ENCODE measurements at places on chromosomes 3 and 15.

- DNase-seq = no peak
Observed at GRCh38 chr3:128496019-128496601, 3.1 kb upstream of the GATA2 start.

DNA sequence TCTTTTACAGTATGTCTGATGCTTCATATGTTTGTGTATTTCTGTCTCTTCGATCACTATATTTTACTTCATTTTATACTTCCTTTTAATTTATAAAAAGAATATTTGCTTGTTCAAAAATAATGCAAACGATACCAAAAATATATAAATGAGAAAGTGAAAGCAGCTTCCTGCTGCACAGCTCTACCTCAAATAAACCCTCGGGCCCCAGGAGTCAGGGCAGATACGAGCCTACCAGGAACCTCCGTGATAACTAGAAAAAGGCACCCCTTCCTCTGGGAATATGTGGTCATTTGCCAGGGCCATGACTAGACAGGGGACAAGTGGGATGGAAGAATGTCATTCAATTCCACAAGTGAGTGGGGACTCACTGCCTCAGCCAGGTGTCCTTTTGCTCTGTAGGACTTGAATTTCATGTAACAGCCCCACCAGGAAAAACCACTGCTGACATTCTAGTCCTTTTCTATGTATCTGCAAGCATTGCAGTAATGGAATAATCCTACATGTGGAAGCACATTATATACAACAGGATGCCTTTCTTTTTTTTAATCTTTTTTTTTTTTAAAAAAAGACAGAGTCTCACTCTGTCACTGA, 133.3 kb downstream of the SUCLG2 start:
- no peak for DNase-seq

DNA sequence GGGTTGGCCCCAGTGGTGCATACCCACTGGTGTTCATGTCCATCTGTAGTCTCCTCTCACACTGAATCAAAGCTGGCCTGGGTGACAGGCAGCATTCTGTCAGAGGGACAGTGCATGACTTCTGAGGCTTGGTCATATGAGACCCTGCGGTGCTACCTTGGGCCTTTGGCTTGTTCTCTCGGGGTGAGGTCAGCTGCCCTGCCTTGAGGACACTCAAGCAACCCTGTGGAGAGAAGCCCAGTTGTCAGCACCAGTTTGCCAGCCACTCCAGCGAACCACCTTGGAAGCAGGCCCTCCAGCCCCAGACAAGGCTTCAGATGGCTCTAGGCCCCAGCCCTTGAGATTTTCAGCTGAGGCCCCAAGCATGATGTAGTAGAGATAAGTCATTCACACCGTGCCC, 16.9 kb upstream of the RAB7A start:
- DNase-seq = peak; percentile 29

GRCh38 chr3:122727766-122728165, 47.1 kb downstream of the PARP14 start:
- DNase-seq = no peak

- no peak for DNase-seq
Observed at GRCh38 chr3:85592256-85592655, 633.5 kb downstream of the CADM2 start.

DNA sequence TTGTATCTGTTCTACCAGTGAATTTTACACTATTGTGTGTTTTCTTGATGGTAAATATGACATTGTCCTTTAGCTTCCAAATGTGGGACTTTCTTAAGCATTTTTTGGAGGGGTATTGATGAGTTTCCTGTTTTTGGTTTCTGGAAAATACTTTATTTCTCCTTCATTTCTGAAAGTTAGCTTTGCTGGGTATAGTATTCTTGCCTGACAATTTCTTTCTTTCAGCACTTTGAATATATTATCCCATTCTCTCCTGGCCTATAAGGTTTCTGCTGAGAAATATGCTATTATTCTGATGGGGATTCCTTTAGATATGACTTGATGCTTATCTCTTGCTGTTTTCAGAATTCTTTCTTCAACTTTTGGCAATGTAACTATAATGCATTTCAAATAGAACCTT, 15.4 kb upstream of the ATP2C1 start:
- DNase-seq = no peak

- no peak for DNase-seq
Observed at GRCh38 chr3:101011136-101011535, 17.9 kb upstream of the ABI3BP start.

GRCh38 chr3:27923349-27924068, 201.4 kb upstream of the EOMES start:
- DNase-seq = no peak

DNA sequence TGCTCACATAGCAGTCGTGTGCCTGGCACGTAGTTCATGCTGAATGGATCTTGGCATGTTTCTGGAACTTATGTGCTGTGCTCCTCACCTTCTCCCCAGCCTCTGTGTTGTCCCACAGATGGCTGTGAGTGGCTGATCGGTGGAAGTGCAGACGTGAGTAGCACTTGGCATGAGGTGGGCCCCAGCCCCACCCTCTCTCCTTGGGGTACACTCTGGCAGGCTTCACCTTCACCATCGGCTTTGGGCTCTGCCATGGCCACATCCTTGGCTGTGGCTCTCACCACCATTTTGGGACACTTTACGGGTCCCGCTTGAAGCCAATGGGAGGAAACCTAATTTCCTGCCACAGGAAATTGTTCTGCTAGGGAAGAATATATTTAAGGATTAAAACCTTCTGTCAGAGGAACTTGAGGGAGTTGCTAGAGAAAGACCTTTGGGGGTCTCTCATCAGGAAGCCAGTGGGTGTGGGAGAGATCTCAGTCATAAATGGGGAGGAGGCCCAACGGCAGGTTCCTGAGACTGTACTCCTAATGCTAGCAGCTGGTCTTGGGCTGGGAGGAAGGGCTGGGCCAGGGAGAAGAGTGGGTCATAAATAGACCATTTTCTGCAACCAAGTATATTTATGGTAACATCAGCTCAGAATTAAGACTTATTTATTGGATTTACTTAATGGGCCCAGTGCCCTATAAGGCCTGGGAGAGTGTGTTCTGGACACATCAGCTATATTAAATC, 92.3 kb downstream of the SMAD3 start:
- no peak for DNase-seq

GRCh38 chr15:98413933-98414546, 234.3 kb upstream of the IGF1R start:
- DNase-seq = no peak

DNA sequence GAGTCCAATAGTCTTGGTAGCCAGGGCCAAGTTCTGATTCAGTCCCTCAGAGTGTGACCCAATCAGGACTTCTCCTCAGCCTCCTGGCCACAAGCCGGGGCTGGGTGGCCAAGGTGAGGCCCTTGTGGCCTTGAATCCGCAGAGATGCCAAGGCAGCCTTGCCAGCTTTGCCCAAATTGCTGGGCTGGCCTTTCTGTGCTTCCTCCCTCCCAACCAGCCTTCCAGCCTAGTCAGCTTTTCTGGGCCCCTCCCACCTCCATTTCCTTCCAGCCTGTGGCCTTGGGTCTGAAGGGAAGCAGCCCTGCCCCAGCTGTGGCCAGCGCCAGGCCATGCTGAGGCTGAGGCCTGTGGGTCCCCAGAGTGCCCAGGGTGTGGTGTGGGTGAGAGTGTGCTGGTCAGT, 34.3 kb upstream of the ANKDD1A start:
- peak; percentile 41 for DNase-seq

DNA sequence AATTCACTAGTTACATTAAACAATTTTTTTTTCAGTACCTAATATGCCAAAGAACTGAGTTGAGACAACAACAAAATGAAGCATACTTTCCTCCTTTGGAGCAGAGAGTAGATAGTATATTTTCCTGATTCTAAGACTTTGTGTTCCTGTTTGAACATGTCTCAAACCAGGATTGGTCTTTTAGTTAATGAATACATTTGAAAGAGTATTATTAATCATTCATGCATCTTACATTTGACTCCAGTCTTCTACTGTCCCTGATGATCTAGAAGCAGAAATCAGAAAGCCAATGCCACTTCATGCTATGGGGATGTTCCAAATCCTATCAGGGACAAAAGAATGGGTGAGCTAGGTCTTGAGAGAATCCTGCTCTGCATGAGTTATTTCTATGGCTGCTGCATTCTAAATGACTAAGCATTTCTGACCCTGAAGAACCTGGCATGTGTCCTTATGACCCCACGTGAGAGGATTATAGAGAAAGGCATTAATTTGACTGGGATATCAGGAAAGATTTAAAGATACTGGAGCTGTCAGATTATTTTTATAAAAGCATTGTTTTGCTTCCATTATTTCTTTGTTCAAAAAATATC, 32.9 kb upstream of the MBNL1 start:
- no peak for DNase-seq

DNA sequence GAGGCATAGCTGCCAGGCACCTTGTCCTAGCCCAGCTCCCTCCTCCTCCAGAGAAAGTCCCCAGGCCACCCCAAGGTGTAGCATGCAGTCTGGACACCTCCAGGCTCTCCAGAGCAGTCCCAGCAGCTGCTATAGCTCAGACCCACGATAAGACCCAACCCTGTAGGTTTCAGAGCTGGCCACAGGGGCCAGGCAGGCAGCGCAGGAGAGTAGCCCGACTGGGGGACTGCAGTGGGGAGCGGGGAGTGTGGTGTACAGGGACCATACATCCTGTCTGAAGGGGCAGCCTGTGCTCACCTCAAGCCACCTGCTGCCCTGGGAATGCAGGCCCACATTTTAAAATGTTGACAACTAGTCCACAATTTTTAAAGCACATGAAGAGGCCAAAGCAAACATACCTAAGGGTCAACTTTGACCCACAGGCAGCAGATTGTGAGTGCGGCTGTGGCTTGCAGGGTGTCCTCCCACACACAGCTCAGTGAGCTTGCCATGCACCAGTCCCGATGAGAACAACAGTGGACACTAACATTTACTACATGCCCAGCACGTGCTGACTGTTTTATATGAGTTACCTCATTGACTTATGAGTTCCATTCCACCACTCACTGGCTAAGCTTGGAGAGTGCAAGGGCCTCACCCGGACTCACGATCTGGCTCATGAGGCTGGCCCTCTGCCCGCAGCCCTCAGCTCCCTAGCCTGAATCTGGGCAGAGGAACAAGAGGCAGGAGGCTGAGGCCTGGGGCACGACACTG, 81.4 kb downstream of the DNAJB8 start:
- DNase-seq = peak; percentile 93

DNA sequence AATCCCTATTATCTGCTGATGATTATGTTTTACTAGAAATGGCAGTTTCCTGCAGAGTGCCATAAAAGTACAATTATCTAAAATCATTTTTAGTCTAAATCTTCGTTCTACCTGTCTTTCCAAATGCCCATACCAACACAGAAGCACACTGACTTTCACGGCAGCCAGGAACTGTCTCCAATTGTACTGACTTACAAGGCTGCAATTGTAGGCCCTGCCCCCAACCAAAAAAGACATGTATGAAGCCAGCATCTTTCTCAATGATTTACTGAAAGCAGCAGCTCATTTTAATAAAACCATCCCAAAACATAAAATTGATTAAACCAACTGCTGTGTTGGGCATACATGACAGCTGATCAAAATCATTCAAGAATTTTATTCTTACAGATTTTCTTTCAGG, 119.0 kb downstream of the TBC1D5 start:
- no peak for DNase-seq

- no peak for DNase-seq
Observed at GRCh38 chr15:67019884-67020520, 45.4 kb upstream of the SMAD3 start.

DNA sequence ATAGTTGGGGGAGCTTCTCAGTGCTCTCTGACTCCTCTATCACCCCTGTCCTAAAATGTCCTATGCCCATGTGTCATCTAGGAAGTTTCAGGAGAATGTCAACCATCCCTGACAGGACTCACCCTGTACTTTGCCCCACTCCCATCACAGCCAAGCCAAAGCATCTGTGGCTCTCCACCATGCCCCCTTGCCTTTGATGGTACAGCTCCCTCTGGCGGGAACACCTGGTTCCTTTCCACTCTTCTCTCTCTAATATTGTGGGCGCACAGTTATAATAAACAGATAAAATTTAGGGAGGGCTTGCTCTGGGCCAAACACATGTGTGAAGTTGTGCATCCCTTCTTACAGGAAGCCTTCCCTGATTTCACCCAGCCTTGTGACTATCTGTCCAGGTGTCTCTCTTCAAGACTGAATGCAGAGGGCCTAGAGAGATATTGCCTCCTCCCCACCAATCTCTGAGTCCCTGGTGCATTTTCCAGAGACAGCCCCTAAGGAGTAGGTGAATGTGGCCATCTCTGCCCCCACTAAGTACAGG, 62.8 kb downstream of the ISG20 start:
- DNase-seq = no peak

- DNase-seq = peak; percentile 39
Observed at GRCh38 chr3:194773771-194774455, 88.2 kb downstream of the FAM43A start.

DNA sequence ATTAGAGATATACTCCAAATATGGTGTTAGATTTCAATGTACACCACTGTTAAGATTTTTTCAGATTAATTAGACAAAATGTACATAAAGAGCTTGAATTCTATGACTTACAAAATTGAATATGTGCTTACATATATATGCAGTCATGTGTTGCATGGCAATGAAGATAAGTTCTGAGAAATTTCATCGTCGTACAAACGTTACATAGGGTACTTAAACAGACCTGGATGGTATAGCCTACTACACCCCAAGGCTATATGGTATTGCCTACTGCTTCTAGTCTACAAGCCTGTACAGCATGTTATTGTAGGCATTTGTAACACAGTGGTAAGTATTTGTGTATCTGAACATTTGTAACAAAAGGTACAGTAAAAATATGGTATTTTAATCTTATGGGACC, 9.3 kb downstream of the IL16 start:
- DNase-seq = no peak

GRCh38 chr3:148937467-148938255, 53.7 kb upstream of the GYG1 start:
- DNase-seq = no peak

DNA sequence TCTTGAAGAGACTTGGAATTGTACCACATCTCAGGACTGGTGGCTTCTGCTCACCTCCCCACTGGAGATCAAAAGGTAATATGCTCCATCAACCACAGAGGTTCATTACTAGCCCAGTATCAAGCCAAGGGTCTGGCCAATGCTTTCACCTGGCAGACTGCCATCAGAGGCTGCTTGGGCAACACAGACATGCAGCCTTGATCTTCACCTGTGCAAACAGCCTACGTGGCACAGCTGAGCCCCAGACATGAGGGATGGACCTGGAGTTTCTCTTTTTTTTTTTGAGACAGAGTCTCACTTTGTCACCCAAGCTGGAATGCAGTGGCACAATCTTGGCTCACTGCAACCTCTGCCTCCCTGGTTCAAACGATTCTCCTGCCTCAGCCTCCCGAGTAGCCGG, 105.6 kb upstream of the HES1 start:
- peak; percentile 87 for DNase-seq

- DNase-seq = no peak
Observed at GRCh38 chr3:170947018-170947769, 38.8 kb upstream of the EIF5A2 start.

DNA sequence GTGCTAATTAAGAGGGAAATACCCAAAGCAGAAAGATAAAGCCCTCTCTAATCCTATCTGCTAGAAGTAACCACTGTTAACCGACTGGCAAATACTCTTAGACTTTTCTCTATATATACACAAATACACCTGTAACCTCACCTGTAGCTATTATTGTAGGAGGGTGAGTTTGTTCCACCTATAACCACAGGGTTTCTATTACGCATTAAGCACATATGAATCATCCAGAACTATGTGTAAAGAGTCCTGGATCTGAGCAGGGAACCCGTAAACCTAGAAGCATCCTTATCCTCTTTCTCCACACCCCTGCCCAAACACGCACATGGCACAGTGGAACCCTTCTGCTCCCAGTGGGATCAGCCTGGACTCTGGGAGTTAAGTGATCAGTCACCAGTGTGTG, 172.8 kb upstream of the C2CD4B start:
- no peak for DNase-seq

- no peak for DNase-seq
Observed at GRCh38 chr15:72859017-72859756, 75.6 kb upstream of the ADPGK start.
